ENCODE measurements at places on chromosomes 2 and 18. TPM values are rescaled to one million over a fixed set of nuclear protein-coding genes. Genes with fewer than 3 reads are reported as not detected.

DNA sequence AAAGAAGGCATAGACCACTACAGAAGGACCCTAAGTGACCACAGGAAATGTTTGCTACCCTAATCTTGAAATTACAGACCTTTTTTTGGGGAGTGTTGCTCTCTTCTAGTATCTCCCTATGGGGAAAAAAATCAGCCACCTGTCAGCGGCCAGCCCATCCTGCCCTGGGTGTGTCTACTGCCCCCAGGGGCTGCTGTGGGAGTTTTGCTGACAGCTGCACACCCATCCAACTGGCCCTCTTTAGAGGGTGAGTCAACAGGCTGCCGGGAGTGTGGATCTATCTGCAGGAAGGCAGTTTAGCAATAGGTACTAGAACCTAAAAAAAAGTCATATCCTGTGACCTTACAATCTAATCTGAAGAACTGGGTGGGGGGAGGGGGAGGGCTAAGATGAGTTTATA, 796 bp upstream of the DYSF start:
- no peak overlapping the region for H3K27ac ChIP-seq
- H3K27me3 ChIP-seq: peaks cover 12% of the 10 kb centered on the region
- no peak overlapping the region for H3K4me3 ChIP-seq
- no peaks in the 10 kb centered on the region for H3K36me3 ChIP-seq

GRCh38 chr2:202765436-202765835, 106.1 kb downstream of the ICA1L start:
- no peak overlapping the region for H3K4me3 ChIP-seq
- no peak for DNase-seq
- peaks cover 6% of the 10 kb centered on the region for H3K36me3 ChIP-seq
- H3K27me3 ChIP-seq: no peaks in the 10 kb centered on the region
- H3K27ac ChIP-seq: no peak overlapping the region

- H3K27ac ChIP-seq: no peak overlapping the region
- H3K27me3 ChIP-seq: no peaks in the 10 kb centered on the region
- H3K4me3 ChIP-seq: no peak overlapping the region
- no peak for DNase-seq
These were observed 50.9 kb upstream of the RGPD4 start for GRCh38 chr2:107775791-107776190.

The ITGB6 gene
- 3.0 TPM for polyA plus RNA-seq

The UPP2 gene
- polyA plus RNA-seq: not detected

The C1QL2 gene
- polyA plus RNA-seq: not detected

The EN1 gene
- polyA plus RNA-seq: not detected

GRCh38 chr2:220489121-220489520, 861.7 kb downstream of the SLC4A3 start:
- no peak overlapping the region for H3K4me3 ChIP-seq
- no peaks in the 10 kb centered on the region for H3K4me1 ChIP-seq

The ITPRIPL1 gene
- polyA plus RNA-seq: 0.27 TPM
